Fibroblast of villous mesenchyme (primary cell): ENCODE measurements at places on chromosomes 3 and 15. TPM values are rescaled to one million over a fixed set of nuclear protein-coding genes. Genes with fewer than 3 reads are reported as not detected.
A peak's percentile ranks its signal among the peaks of the same experiment; 100 is the strongest.

PLOD2 gene
- 154 and 393 TPM in 2 replicates for total RNA-seq

HDGFL3 gene
- total RNA-seq: 23.7 and 24.2 TPM in 2 replicates

SLCO3A1 gene
- 2.9 and 8.6 TPM in 2 replicates for total RNA-seq

GP9 gene
- not detected in 2 replicates for total RNA-seq

TRA2B gene
- 150 and 182 TPM in 2 replicates for total RNA-seq

RGMA gene
- 0.32 TPM in 1 of 2 replicates, not detected in the other for total RNA-seq

GRCh38 chr15:31135523-31135922, 34.0 kb upstream of the TRPM1 start:
- DNase-seq: no peak

GRCh38 chr3:140091143-140091542, 156.2 kb downstream of the CLSTN2 start:
- no peak for DNase-seq

GRCh38 chr15:99098426-99098825, 6.5 kb upstream of the SYNM start:
- DNase-seq: no peak

DNA sequence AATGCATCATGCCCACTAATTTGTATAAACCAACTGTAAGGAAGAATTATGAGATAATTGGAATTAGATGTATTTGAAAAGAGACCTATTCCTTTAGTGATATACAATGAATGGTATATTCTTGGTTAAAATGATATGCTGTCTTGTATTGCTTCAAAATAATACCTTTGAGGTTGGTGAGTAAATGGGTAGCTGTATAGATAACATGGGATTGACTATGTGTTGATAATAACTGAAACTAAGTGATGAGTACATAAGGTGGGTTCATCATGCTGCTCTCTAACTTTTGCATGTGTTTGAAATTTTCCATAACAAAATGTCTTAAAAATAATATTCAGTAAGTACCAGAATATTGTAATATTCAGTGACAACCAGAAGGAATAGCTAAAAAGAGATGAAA, 272.6 kb upstream of the ZPLD1 start:
- no peak for DNase-seq

DNA sequence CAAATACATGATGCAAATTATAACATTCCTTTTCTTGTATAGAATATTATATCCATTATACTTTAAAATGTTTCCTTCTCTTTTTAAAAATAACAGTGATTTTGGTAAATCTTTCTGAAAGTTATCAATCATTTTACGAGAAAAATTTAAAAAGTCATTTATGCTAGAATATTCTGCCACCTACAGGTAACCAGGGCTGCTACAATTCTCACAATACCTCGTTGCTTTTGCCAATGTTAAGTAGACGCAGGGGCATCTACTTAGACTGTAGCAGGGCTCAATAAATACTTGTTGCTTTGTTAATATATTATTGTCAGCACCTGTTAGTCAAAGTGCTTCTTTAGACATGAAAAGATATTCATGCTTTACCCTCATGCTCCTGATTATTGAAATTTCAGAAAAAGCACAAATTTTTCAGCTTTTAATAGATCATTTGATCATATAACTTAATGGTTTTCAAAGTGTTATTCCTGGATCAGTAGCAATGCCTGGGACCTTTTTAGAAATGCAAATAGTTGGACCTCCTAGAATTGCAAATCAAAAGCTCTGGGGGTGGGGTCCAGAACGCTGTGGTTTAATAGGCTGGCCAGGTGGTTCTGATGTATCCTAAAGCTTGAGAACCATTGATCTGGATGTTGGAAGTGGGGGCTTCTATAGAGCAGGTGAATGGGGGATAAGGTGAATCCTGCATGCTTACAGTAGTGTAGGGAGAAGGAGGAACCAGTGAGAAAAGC, 223.6 kb upstream of the PDZRN3 start:
- DNase-seq: peak; percentile 28

GRCh38 chr15:29244123-29244522, 25.5 kb downstream of the NSMCE3 start:
- no peak for DNase-seq

DNA sequence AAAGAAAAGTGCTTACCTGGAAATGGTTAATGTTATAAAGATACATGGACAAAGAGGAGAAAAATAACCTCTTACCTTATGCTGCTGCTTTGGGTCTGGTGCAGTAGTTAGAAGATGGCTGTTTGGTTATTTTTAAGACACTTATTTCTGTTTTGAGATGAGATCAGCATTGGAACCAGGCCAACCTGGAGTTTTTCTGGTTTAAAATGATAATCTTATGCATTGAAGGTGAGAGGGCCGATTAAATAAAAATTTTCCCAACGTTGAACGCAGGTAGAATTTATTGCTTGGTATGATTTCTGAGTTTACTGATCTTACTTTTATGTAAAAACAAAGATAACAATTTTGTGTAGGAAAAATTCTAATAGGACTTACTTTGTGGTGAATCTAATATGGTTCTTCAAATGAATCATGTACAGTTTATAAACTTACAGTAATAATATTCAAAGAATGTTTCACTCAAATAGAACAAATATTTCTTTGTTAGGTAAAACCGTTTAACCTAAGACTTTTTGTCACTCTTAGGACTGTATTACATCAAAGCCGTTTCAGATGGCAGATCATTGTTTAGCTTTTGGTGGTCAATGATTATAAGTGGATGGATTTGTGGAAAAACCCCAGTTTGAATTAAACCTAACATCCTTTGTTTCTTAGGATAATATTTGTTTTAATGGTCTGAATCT, 14.9 kb downstream of the UBE2E2 start:
- no peak for DNase-seq

DNA sequence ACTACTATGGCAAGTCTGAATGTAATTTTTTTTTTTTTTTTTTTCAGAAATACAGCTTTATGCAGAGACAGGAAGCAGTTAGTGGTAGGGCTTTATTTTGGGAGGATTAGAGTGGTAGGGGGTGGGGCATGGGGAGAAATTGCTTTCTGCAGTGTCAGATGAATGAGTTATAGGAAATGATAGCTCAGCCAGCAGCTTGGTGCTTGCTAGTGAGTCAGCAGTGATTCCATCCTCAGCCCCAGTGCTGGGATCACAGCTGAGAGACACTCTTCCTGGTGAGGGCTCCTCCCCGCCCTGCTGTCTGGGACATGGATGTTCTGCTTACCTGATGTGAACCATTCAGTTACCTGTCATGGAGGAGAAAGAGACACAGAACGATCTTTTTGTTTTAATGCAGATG, 39.6 kb downstream of the SEMA6D start:
- DNase-seq: peak; percentile 74

- no peak for DNase-seq
Observed at GRCh38 chr3:108936924-108937689, 16.6 kb downstream of the GUCA1C start.

GRCh38 chr3:111084911-111085310, 13.3 kb downstream of the NECTIN3 start:
- DNase-seq: no peak

DNA sequence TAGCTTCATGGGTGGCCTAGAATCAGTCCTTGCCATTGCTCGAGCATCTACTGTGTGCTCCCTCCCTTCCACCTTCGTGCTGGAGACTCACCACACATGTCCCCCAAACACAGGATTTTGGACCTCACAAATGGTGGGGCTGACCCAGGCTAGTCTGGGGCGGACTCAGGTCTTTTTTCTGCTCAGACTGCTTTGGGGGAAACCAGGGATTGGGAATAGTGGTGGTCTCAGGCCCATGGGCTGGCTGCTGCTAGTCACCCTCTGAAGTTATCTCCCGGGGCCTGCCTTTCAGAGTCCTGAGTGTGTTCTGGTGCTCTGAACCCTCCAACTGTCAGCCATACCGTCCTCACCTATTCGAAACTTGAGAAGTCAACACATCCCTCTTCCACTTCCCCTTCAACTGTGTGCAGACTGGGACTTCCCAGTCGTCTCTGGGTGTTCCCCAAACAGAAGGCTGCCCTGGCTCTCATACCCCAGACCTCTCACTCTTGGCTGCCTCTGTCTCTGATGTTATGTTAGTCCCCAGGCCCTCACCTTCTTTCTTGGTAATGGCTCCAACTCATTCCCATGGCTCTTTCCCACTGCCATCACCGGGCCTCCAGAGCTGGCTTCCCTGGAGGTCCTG, 46.0 kb downstream of the PPCDC start:
- DNase-seq: no peak

GRCh38 chr3:157500232-157500631, 3.0 kb downstream of the VEPH1 start:
- DNase-seq: no peak

- DNase-seq: no peak
Observed at GRCh38 chr15:74609938-74610301, 5.7 kb upstream of the CLK3 start.

GRCh38 chr3:153285194-153285641, 123.2 kb downstream of the RAP2B start:
- DNase-seq: peak; percentile 48

- DNase-seq: no peak
Observed at GRCh38 chr15:54345301-54345700, 367.1 kb downstream of the UNC13C start.

- DNase-seq: no peak
Observed at GRCh38 chr3:1870738-1871137, 227.9 kb upstream of the CNTN4 start.

- DNase-seq: no peak
Observed at GRCh38 chr3:18236726-18237125, 188.4 kb downstream of the SATB1 start.

DNA sequence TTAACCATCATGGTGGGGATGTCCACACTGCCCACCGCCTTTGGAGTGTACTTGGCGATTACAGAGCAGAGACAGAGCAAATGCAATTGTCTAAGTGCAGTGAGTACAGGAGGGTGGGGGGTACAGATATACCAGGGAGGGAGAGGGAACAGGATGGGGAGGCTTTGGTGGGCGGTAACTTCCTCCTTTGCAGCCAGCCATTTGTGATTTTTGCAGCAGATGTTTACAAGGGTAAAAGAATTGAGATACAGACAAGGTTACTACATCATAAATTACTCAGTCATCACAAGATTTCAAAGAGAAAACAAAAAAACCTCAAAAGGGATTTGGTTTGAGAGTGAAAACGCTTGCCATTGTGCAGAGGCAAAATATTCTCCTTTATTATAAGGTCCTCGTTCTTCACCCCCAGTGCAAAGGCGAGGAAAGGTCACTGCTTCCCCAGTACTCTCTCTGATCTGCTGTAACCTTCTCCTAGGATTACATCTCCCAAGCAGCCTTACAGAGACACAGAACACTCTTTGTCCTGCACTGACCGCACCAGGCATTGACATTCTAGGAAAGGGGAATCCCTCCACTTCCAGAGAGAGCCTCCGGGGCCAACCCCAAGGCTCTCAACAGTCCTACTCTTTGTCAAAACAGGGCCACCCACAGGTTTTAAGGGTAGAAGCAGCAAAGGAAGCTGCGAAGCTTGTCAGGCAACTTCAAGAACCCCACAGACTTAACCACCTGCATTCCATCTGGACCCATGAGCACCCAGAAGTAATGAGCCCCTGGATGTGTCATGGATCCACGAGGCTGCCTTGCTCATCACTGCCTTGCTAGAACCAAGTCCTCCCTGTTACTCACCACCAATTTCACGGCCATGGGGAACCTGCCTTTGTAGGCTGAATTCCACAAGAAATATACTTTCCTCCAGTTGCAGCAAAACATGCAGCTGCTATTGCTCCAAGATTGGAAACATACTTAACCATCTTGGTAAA, 117.3 kb downstream of the ADAMTS17 start:
- no peak for DNase-seq

- peak; percentile 64 for DNase-seq
Observed at GRCh38 chr15:80478075-80478474, 73.9 kb downstream of the ARNT2 start.

DNA sequence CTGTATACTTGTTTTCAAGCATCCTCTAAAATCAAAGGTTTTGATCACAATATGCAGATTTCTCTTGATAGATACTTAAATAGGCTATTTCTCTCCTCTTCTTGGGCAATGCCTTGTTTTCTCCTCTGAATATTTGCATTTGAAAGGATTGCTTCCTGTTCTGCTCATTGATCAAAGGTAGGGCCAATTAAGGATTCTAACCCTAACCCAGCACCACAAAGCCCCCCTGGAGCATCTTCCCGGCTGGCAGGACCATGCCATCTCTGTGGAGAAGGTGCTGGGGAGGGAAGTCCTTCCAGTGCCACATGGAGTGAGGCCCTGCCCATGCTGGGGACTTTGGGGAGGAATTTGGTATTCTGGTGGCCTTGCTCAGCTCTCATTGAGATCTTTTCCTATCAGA, 11.3 kb upstream of the NIPA2 start:
- DNase-seq: no peak

- no peak for DNase-seq
Observed at GRCh38 chr15:68572309-68572708, 6.5 kb upstream of the CORO2B start.

GRCh38 chr3:18134386-18135059, 290.6 kb downstream of the SATB1 start:
- DNase-seq: peak; percentile 16

DNA sequence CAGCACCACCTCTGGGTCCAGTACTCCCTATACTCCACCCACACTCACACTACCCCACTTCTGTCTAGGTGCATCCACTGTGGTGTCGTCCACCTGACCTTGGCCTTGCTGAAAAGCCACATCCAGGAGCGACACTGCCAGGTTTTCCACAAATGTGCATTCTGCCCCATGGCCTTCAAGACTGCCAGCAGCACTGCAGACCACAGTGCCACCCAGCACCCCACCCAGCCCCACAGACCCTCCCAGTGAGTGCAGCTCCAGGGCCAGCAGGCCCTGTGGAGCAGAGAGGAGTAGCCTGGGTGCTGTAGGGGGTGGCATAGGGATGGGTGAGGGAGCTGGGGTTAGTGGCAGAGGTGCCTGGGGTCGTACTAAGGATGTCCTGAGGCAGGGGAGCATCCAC, 19.4 kb upstream of the ALPK3 start:
- DNase-seq: no peak

DNA sequence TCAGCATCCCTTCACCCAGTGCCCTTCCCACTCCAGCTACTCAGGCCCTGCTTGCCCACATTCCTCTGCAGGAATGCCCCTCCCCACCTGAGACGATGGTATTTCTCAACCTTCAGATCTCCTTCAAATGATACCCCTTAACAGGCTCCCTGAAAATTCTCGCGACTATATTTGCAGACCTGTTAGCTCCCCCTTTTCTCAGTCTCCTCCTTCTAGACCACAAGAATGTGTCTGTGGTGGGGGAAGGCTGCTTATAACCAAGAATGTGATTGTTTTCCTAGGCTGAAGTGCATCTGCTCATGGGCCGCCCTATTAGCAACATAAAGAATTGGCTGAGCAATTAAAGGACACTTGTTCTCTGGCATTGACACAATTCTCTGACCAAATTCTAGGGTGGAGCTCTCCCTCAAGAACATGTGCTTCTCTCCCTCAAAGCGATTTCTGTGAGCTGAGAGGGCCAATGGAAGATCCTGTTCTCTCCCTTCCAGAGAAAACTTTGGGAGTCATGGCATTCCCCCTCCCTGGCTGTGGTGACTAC, 19.1 kb upstream of the LIMD1 start:
- DNase-seq: peak; percentile 61

- DNase-seq: no peak
Observed at GRCh38 chr15:78933823-78934654, 10.8 kb downstream of the CTSH start.
